Keratinocyte (primary cell): ENCODE measurements at places on chromosomes 6 and 20. TPM values are rescaled to one million over a fixed set of nuclear protein-coding genes. Genes with fewer than 3 reads are reported as not detected.

The LY6G5C gene
- polyA plus RNA-seq, result 0.58 to 0.95 TPM (median 0.61 TPM) in 3 replicates

The LGSN gene
- not detected in 3 replicates for polyA plus RNA-seq

The FILIP1 gene
- 0.01 TPM in 1 of 3 replicates, not detected in the others for polyA plus RNA-seq

The TRIM15 gene
- not detected in 3 replicates for polyA plus RNA-seq

The MICB gene
- polyA plus RNA-seq, result 6.0 to 18.1 TPM (median 8.6 TPM) in 3 replicates

The IMPG1 gene
- polyA plus RNA-seq, result not detected in 3 replicates

The HLA-DPA1 gene
- 0.09 to 0.61 TPM in 2 of 3 replicates, not detected in the other for polyA plus RNA-seq

The ENPP1 gene
- polyA plus RNA-seq, result 0.22 to 0.34 TPM (median 0.22 TPM) in 3 replicates

The ADGRG6 gene
- 9.4 to 20.1 TPM (median 14.6 TPM) in 3 replicates for polyA plus RNA-seq
